Activated CD4-positive, alpha-beta T cell treated with anti-CD3 and anti-CD28 coated beads, Interleukin-2, amount 50 U/mL, for 1 hour (primary cell): ENCODE measurements at places on chromosomes 2 and 18.

DNA sequence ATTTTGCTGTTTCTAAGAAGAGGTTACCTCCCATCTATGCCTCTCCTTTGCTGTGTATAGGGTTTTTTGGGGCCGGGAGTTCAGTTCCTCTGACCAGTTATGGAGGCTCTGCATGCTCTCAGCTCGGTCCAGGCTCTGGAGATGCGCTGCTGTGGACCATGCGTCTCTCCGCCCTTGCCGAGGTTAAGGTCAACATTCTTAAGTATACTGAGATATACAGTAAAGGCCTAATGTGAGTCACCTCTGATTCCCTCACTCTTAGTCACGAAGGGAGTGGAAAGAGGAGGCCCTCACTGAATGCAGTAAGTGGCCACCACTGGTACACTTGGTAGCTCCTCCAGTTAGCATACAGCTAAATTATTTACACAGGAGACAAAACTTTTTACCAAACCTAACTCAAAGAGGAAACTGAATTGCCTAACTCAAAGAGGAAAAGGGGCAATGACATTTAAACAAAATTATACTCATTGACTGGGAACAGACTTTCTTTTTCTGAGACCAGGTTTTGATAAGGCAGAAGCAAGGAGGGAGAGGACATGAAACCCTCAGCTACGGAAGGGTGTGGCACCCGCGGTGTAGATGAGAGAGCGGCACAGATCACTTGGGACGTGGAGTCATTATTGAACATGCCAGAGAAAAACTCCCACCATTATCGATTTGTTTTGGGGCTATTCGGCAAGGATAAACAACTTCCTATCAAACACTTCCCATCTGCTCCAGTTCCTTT lies 98.7 kb downstream of the COPS8 start:
- DNase-seq: no peak

DNA sequence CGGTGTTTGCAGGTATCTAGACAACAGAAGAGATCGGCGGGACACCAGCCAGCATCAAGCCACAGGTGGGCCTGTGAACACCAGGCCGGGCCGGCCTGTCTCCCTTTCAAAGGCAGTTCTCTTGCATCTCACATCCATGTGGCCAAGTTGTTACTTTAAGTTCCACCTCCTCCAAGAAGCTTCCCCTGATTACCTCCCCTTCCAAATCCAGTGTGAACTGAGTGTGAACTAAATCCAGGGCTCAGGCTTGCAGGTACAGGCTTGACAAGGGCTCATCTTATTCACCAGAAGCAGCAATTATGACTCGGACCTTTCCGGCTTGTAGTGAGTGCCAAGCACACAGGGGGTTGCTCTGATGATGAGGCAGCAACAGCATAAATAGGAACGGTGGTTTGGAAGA lies 3.9 kb downstream of the CRACDL start:
- DNase-seq: no peak

GRCh38 chr18:67359873-67360838 lies 156.4 kb downstream of the DSEL start:
- DNase-seq: no peak

- no peak for DNase-seq
Observed at GRCh38 chr18:48545757-48546321, 7.0 kb downstream of the CTIF start.

DNA sequence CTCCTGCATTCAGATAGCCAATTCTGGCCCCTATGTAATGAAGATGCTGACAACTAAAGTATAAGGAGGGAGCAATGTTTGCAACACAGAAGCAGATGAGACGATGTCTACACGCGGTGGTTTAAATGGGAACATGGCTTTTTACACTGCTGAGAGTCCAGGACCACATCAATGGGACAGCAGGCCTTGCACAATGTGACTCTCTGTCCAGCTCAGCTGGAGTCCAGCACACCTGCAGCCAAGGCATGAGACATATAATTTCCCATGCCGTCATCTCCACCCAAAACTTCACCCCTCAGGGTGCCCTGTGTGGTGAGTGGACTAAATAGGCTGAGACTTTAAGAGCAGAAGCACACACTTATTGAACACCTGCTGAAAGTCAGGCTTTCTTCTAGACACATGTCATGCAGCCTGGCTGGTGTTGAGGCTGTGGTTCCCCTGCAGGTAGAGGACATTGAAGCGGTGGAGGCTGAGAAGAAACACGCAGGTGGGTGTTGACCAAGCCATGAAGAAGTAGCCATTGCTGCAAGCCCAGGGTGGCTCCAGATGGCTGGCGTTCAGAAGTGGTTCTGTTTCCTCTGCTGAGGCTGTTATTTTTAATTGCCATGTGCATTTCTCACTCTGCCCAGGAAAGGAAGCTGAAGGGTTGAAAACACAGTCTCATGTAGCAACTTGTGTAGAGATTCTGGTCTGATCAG lies 345.6 kb downstream of the MYCN start:
- no peak for DNase-seq

DNA sequence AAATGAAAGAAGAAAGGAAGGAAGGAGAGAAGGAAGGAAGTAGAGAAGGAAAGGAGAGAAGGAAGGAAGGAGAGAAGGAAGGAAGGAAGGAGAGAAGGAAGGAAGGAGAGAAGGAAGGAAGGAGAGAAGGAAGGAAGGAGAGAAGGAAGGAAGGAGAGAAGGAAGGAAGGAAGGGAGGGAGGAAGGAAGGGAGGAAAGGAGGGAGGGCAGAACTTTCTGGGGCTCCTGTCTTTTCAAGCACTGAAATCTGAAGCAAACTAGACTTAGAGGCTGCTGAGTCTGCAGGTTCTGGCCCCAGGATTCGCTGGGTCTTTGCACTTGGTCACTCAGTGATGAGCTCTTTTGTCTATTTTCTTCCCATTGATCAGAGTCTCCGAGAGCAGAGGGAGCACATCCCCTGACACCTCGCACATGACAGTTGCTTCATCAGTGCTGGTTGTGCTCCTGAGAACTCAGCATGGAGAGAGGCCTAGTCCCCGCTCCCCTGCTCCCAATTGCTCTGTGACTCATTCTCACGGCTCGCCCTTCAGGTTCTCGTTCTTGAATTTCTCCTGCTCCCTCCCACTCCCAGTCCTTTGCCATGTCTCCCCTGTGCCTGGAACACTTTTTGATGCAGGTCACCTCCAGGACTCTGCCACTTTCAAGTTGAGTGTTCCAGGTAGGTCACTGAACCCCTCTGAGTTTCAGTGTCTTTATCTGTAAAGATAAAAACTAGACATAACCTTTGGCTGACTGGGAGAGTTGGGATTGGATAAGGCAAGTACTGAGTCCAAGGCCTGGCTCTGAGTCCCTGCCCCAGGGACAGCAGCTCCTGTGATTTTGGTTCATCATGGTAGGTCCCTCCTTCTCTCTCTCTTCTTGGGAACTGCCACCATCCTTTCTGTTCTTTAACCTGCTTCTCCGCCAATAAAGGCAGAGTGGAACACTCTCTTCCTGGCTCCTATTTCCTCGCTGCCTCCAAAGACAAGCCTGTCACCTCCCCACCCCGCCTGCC lies 55.2 kb downstream of the TNP1 start:
- DNase-seq: no peak

DNA sequence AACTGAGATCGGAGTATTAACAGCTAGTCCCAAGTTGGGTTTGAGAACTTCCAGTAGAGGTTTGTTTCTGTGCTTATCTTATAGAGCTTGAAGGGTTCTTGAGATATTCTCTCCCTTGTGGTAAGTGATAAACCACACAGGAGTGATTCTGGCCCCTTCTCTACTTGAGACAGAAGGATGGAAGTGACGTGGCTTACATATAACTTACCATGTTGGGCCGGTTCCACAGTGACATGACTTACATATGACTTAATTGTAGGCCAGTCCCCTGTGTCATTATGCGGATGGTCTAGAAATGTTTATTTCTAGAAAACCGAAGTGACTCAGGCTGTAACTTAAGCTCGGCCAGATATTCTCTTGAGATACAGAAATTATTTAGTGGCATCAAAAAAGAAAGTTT lies 62.7 kb downstream of the TRAPPC12 start:
- DNase-seq: no peak

DNA sequence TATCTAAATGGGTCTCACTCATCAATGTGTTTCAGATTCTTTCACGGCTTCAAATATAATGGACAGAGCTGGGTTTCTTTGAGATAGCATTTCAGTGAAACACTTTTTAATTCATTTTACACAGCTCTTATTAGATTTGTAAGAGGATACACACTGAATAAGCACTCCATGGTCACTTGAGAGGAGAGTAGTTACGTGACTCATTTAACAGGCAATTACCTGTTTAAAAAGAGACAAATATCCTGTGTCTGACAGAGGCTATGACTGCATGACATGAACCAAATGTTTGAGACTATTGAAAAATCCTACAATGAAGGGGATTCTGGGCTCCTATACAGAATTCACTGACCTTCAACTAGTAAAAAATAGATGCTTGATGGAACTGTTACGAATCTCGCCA lies 786.9 kb downstream of the EPHA4 start:
- no peak for DNase-seq

GRCh38 chr2:96106991-96107707 lies 9.2 kb downstream of the ADRA2B start:
- no peak for DNase-seq

DNA sequence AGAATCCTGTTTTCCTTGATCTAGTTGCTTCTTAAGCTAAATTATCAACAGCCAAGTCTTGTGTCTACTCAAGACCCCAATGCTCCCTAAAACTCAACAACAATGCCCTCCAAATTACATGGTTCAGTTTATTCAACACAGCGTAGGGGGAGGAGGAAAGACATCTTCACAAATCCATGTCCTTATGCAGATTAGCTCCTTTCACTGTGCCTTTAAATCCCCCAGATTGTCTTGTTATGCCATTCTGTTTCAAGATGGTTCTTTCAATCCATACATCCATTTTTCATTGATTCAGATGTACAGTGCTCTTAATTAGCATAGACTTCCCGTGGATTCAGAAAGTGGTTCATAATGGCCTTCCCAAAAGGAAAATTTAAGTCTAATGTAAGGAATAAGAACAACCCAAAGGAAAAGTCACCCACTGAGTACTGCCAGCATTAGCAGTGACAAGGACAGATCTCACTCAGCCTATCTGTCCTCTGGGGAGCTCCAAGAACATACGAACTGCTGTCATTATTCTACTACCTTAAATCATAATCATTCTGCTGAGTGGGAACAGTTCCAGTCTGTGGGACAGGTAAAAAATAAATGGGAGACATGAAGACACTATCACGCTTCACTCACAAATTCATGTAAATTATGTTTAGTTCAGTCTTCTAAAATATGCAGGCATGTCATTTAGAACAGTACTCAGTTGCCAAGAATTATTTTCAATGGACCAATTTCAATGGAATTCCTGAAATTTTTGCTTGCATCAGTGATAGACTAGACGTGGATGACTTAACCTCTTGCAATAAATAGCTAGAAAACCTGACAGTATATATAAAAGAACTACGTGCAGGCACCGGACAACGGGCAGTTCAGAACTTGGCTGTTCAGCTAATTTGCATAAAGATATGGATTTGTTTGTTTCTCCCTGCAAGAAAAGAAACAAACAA lies 58.9 kb upstream of the RNU4ATAC start:
- DNase-seq: no peak

- no peak for DNase-seq
Observed at GRCh38 chr2:156553714-156554442, 117.7 kb downstream of the GPD2 start.

GRCh38 chr2:24540011-24540477 lies 49.0 kb downstream of the NCOA1 start:
- no peak for DNase-seq

DNA sequence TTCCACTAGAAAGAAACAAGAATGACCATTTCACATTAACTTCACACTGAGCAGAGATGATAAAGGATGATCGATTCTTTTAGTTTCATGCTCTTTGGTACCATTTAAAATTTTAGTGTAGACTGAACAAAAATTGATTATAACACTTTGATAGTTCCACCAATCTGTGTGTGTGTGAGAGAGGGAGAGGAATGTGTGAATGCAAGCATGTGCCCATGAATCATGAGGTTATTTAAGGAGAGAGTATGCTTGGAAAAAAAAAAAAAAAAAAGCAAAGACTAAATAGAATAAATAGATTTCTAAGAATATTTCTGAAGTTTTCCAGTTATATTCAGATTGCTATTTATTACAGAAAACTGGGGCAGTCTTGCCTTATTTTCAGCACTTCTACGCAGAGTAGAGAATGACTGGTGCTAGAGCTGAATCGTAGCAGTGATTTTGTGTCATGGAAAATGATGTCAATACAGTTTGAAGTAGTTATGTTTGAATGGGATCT lies 900.8 kb downstream of the SLC4A3 start:
- DNase-seq: no peak

GRCh38 chr18:12443551-12443950 lies 35.8 kb downstream of the PRELID3A start:
- DNase-seq: no peak

GRCh38 chr18:36756242-36756641 lies 72.6 kb downstream of the TPGS2 start:
- no peak for DNase-seq
